Mesothelial cell of epicardium (in vitro differentiated cells): ENCODE measurements at places on chromosomes 1 and 21. TPM values are rescaled to one million over a fixed set of nuclear protein-coding genes. Genes with fewer than 3 reads are reported as not detected.

The VPS13D gene
- 71.6 to 77.8 TPM (median 77.4 TPM) in 3 replicates for total RNA-seq

DNA sequence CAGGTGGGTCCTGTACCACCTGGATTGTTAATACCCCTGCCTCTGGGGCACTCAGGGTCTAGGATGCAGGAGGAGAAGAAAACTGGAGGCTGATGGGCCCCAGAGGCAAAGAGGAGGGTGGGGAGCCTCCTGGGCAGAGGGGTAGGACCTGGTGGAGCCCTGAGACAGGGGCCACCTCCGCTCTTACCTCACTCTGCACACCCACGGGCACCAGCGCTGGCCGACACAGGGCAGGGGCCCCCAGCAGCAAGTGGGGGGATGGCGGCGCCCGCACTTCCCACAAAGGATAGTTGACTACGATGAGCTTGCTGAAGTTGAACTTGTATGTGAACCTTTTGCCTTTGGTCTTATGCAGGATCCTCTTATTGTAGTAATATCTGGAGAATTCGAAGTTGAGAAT lies 1.1 kb downstream of the ETV3L start:
- no peaks in the 10 kb centered on the region for H3K36me3 ChIP-seq
- H3K27ac ChIP-seq = no peak overlapping the region
- DNase-seq = no peak
- no peak overlapping the region for H3K4me3 ChIP-seq

The CD5L gene
- not detected in 3 replicates for total RNA-seq

The S100A7 gene
- not detected in 3 replicates for total RNA-seq

The NUP210L gene
- total RNA-seq = 0.04 to 0.07 TPM (median 0.07 TPM) in 3 replicates

DNA sequence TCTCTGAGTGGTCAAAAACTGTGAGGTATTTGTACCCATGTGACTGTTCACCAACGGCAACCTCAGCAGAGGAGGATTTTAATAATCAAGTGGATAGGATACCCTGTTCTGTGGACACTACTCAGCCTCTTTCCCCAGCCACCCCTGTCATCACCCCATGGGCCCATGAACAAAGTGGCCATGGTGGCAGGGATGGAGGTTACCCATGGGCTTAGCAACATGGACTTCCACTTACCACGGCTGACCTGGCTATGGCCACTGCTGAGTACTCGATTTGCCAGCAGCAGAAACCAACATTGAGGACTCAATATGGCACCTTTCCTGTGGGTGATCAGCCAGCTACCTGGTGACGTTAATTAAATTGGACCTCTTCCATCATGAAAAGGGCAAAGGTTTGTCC lies 1782.7 kb downstream of the PLA2G4A start:
- no peaks in the 10 kb centered on the region for H3K36me3 ChIP-seq
- no peak overlapping the region for H3K27ac ChIP-seq
- H3K27me3 ChIP-seq = no peaks in the 10 kb centered on the region
- no peaks in the 10 kb centered on the region for H3K4me1 ChIP-seq

The SPRR1A gene
- not detected in 3 replicates for total RNA-seq

The RAB25 gene
- 51.1 to 52.6 TPM (median 51.2 TPM) in 3 replicates for total RNA-seq
